Camera-type eye (tissue), 1 donor: ENCODE measurements at places on chromosomes 7 and 10. TPM values are rescaled to one million over a fixed set of nuclear protein-coding genes. Genes with fewer than 3 reads are reported as not detected.

Gene C10orf62
- not detected for total RNA-seq

Gene LRIT1
- 51.8 TPM for total RNA-seq

Gene HACD1
- 12.9 TPM for total RNA-seq

Gene HERPUD2
- 35.5 TPM for total RNA-seq

Gene CYP26A1
- 16.8 TPM for total RNA-seq

Gene TFR2
- total RNA-seq = 6.2 TPM

Gene TFEC
- 4.5 TPM for total RNA-seq

Gene PPRC1
- total RNA-seq = 18.4 TPM

Gene EVX1
- not detected for total RNA-seq

Gene TDRD1
- 0.38 TPM for total RNA-seq

Gene CELF2
- total RNA-seq = 84.2 TPM

Gene CTAGE4
- total RNA-seq = 2.7 TPM

Gene SPDYE8
- not detected for total RNA-seq

Gene LDB3
- total RNA-seq = 24.9 TPM

Gene POLR3A
- total RNA-seq = 30.6 TPM

Gene CRYGN
- not detected for total RNA-seq

Gene ANXA8
- total RNA-seq = 0.88 TPM

Gene ZNF800
- 44.0 TPM for total RNA-seq

Gene RHOBTB1
- 41.4 TPM for total RNA-seq

Gene DNAH11
- total RNA-seq = 2.7 TPM

Gene WDR11
- 110 TPM for total RNA-seq

Gene SLC26A3
- not detected for total RNA-seq

Gene C7orf57
- total RNA-seq = 0.22 TPM

Gene CPA5
- total RNA-seq = 0.55 TPM

Gene LRRC18
- not detected for total RNA-seq

Gene MET
- 43.3 TPM for total RNA-seq

Gene TBX20
- total RNA-seq = 4.6 TPM

Gene C10orf95
- 0.93 TPM for total RNA-seq

Gene MAPK8
- 186 TPM for total RNA-seq

Gene FXYD4
- total RNA-seq = not detected

Gene ACSM6
- total RNA-seq = not detected

Gene CPA1
- total RNA-seq = 0.66 TPM

Gene PAXIP1
- 19.6 TPM for total RNA-seq

Gene GIMAP4
- total RNA-seq = 22.5 TPM

Gene DPYSL4
- total RNA-seq = 55.0 TPM

Gene CDNF
- 3.0 TPM for total RNA-seq

Gene VSTM4
- 30.1 TPM for total RNA-seq

Gene CPXM2
- 27.7 TPM for total RNA-seq

Gene RASSF4
- 48.5 TPM for total RNA-seq

Gene SPDYE2B
- total RNA-seq = not detected

Gene UNCX
- total RNA-seq = 1.3 TPM

Gene ANXA8L1
- 4.9 TPM for total RNA-seq
